ENCODE measurements at places on chromosomes 11 and 22. TPM values are rescaled to one million over a fixed set of nuclear protein-coding genes. Genes with fewer than 3 reads are reported as not detected.

GRCh38 chr11:70064008-70064725 is 13.9 kb upstream of the ANO1 start:
- DNase-seq: no peak

The CDCA5 gene
- polyA plus RNA-seq: 18.4 TPM

DNA sequence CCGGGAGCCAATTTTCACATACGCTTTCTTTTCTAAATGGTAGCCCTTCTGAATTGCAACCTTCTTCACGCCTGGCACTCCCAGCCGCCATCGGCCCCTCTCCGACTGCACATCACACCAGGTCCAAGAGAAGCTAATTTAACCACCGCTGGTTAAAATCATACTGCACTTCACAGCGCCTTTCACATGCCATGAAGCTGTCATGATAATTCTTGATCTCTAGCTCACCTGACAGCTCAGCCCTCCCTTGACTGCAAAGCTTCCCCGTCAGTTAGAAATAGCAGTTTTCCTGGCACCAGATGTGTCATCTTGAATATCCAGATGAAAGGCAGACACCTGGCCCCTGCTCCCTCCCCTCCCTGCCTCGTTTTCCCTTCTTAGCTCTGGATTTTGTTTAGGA is 101.4 kb downstream of the ARL14EP start:
- no peak for DNase-seq

GRCh38 chr11:45590743-45591142 is 74.7 kb downstream of the CHST1 start:
- no peak for DNase-seq

DNA sequence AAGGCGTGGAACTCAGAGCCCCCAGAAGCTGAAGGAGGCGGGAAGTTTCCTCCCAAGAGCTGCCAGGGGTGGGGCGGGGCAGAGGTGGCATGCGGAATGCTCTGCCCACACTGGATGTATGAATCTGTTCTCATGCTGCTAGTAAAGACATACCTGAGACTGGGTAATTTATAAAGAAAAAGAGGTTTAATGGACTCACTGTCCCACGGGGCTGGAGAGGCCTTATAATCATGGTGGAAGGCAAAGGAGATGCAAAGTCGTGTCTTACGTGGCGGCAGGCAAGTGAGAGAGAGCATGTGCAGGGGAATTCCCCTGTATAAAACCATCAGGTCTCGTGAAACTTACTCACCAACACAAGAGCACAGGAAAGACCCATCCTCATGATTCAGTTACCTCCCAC is 57.6 kb downstream of the SMIM38 start:
- DNase-seq: no peak

DNA sequence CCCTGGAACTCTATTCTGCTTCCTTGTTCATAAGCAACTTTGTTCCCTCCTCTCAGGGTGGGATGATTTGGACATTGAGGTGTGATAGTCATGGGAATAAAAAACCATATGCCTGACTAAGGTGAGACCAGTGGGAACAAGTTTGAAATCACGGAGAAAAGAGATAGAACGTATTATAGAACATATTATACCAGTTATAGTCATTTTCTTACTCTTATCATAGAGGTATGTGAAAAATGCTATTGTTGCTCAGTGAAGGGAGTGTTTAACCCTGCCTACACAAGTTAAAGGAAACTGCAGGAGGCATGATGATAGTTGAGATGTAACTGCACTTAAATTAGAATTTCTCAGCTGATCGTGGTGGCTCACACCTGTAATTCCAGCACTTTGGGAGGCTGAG is 15.5 kb downstream of the OR6Q1 start:
- DNase-seq: no peak

GRCh38 chr22:45952151-45952550 is 24.8 kb downstream of the WNT7B start:
- no peak for DNase-seq

DNA sequence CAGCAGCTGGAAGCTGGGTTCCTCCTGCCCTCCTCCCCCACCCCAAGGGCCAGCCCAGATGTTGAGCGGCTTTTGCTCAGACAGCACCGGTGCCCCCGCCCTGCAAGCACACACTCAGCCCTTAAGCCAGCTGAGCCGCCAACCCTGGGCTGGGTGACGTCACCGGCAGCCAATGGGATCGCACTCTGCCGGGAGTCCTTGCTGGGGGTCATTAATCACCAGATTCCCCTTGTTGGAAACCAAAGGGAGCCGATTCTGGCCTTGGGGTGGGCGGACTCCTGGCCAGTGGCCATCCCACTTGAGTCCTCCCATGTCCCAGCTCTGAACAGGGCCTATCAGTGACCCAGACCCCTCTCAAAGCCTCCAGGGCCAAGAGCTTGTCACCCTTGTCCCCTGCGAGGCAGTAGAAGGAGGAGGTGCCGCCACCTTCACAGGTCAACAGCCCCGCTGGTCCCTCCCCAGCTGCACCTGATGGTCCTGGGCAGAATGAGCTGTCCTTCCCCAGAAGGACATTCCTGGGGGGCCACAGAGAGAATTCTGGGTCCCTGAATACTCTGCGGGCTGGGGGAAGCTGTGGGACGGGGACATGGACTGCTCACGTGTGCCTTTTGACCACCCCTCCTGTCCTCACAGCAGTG is 7.4 kb downstream of the DUSP8 start:
- no peak for DNase-seq

The APOA4 gene
- polyA plus RNA-seq: not detected

DNA sequence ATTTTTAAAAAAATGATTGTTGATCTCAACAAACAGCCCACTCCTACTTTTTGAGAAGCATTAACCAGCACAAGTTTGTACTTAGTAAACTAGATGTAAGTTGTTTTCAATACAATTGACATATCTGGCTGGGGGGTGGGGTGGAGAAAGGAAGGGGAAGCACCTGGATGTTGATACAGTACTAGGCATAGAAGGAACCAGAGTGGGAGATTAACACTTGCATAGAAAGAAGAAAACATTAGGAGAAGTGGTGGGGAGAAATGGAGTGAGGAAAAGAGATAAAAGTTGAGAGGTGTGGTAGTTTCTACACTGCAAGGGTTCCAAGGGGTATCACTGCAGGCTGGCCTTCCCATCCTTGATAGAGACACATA is 10.6 kb upstream of the GAB2 start:
- DNase-seq: no peak

The RAB36 gene
- 15.7 TPM for polyA plus RNA-seq

DNA sequence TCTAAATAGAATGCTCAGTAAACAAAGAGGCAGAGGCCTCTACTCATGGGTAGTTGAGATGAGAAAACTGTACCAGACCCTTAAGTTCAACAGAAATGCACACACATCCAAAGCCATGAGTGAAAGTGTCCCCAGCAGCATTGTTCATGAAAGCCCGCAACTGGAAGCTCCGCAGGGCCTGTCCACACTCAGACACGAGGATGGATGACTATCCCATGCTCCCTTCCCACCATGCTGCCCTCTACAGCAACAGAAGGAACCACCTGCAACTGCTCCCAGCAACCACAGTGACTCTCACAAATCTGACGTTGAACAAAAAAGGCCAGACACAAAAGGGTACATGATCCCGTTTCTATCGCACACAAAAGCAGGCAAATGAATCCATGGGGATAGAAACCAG is 76.9 kb upstream of the ANO1 start:
- DNase-seq: no peak

DNA sequence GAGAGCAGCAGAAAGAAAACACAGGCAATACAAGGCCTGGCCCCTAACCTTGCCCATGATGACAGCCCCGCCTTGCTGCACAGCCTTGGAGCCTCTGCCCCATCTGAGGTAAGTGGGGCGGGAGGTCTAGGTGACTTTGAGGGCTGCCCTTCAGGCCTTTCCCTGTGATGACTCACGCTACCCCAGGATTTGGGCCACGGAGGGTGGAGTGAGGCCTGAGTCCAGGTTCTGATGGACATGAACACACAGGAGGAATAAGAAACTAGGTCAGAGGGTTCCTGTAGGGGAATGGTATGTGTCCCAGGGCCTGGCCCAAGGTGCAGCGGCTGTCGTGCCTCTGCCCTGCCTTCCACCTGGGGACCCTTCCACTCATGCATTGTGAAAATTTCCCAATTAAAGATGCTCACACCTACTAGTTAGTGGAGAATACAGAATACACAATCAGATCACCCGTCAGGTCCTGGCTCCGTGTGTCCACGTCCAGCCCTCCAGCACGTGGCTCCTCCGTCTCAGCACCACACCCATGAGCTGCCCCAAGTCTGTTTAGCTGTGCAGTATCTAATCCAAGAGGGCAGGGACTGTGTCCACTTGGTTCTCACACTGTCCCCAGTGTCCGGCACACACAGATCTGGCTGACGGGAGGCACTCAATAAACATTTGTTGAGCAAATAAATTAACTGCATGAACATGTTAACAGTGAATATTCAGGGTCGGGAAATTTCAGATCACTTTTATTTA is 111.0 kb downstream of the CHST1 start:
- no peak for DNase-seq

GRCh38 chr11:85960678-85961077 is 105.5 kb downstream of the CCDC83 start:
- no peak for DNase-seq

The APOBEC3A gene
- not detected for polyA plus RNA-seq

DNA sequence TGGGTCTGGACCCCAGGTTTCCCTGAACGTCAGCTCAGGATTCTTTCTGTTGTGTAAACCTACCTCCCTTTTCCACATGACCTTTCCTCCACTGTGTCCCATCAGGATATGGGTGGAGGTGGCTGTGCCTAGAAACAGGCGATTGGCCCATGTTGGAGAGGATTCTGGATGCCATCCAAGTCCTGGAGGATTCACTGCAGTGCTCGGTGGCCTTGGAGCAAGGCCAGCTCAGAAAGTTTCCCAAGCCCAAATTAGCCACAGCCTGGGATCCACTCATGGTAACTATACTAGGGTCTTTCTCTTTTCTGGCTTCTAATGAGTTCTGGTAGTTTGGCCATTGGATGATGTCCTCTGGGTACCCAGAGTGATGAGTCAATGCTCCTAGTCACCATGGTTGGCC is 141.6 kb downstream of the SNX19 start:
- DNase-seq: no peak

DNA sequence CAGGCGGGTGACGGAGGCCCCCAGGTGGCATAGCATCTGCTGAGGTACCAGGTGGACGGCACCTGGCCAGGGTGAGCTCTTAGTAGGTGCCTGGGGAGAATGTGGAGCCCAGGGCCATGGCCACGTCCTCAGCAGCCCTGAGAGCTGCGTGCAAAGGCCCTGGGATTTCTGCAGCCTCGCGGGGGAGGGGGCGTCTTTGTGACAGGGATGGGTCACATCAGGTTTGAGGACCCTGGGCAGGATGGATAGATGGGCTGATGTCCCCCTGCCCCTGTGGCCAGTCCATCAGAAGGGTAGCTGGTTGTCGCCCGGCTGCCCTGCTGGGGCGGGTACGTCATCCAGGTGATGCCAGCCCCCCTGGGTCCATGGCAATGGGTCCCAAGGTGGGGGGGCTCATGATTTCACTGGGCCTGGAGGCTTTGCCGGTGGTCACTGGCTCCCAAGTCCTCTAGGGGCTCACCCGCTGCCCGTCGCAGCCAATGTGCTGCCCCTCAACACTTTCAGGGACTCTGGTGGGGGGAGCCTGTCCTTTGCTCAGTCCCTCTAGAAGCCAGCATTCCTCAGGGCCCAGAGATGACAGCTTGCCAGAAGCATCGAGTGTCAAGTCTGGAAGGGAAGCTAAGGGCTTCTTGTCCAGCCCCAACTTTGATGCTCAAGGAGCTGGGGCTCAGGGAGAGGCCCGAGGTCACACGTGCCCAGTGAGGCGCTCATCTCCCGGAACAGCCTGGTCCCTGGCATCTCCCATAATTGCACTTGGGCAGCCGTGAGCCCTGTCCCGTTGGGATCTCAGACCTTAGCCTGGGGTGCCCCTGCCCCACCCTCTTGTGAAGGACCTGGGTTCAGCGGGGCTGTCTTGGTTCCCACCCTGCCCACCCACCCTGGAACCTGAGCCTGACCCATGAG is 777 bp downstream of the TBX10 start:
- no peak for DNase-seq

GRCh38 chr11:32549611-32550187 is 33.9 kb upstream of the EIF3M start:
- DNase-seq: no peak

DNA sequence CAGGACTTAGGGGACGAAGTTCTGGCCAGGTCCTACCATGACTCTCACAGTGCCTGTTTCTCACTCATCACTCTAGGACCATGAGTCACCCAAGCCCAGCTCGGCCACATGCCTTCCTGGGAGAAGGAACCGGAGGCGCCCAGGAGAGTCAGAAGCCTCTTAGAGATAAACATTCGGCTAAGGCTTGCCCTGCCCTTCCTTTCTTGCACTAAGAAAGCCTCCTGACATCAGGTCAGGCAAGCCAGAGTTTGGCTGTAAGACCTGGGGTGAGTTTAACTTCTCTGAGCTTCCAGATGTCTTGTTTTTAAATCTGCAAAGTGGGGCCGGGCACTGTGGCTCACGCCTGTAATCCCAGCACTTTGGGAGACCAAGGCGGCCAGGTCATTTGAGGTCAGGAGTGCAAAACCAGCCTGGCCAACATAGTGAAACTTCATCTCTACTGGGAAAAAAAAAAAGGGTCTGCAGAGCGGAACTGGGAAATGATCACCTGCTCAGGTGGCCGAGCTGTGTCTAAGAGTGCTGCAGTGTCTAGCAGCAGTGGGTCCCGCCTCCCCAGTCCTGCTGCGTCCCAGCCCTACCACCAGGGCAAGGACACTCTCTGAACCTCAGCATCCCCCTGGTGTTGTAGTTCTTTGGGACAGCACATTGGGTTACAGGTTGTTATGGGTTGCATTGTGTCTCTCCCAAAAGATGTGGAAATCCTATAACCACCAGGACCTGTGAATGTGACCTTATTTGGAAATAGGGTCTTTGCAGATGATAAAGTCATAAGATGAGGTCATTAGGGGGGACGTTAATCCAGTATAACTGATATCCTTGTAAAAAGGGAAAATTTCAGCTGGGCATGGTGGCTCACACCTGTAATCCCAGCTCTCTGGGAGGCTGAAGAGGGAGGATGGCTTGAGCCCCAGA is 1.8 kb upstream of the CARS1 start:
- no peak for DNase-seq

The HEPN1 gene
- polyA plus RNA-seq: 1.8 TPM

The HBB gene
- polyA plus RNA-seq: 221 TPM

The CSF2RB gene
- polyA plus RNA-seq: 2.3 TPM

The SMTNL1 gene
- 0.23 TPM for polyA plus RNA-seq

- no peak for DNase-seq
These were observed 24.4 kb downstream of the RTN4R start for GRCh38 chr22:20243537-20244249.

GRCh38 chr11:34634694-34635062 is 13.8 kb downstream of the EHF start:
- no peak for DNase-seq

The PGM2L1 gene
- polyA plus RNA-seq: 3.7 TPM

DNA sequence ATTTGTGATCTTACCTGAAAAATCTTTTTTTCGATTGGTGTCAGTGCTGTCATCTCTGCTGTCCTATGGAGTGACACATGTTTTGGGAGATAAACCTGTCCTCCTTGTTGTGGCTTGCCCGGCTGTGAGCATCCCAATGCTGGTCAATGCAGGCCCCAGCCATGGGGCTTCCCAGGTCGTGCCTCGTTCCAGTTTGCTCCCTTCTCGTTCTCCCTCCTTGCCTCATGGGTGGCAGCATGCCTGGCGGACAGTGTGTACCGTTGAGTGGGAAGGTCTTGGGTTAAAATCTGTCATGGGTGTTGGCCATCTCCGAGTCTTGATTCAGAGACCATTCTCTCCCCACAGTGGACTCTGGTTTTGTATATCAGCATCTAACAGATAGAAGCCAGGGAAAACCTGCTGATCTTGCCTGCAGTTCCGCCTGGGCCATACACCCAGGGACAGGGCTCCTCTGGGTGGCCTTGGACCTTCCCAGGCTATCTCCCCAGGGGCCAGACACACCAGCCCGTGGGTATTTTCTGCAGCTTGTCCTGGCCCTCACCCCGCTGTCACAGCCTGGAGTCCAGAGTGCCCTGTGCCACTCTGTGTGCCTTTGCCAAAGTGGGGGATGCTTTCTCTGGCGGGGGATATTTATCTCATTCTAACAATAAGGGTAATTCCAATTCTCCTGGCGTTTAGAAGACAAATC is 208.1 kb downstream of the TBC1D22A start:
- no peak for DNase-seq
